Activated CD4-positive, alpha-beta T cell treated with anti-CD3 and anti-CD28 coated beads for 48 hours (primary cell): ENCODE measurements at places on chromosomes 5 and 9.

DNA sequence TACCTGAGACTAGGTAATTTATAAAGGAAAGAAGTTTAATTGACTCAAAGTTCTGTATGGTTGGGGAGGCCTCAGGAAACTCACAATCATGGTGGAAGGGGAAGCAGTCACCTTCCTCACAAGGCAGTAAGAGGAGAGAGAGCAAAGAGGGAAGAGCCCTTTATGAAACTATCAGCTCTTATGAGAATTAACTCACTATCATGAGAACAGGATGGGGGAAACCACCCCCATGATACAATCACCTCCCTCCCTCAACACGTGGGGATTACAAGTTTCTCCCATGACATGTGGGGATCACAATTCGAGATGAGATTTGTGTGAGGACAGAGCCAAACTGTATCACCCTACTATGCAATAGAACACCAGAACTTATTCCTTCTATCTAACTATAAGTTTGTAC lies 27.9 kb downstream of the CD274 start:
- DNase-seq, result peak; percentile 32

DNA sequence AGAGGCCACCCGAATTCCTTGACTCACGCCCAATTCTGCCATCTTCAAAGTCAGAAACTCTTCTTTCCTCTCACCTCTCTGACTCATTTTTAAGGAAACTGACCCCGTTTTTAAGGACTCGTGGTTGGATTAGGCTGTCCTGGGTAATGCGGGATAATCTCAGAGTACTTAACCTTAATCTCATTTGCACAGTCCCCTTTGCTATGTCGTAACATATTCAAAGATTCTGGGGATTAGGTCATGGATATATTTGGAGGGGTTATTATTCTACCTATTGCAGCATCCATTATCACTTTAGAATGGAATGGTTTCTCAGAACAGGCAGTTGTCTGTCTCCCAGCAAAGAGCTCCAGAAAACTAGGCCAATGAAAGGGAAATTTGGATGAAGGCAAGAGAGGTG lies 80.8 kb upstream of the IL12B start:
- DNase-seq, result no peak

- no peak for DNase-seq
Observed at GRCh38 chr9:91577633-91578061, 154.0 kb upstream of the NFIL3 start.

DNA sequence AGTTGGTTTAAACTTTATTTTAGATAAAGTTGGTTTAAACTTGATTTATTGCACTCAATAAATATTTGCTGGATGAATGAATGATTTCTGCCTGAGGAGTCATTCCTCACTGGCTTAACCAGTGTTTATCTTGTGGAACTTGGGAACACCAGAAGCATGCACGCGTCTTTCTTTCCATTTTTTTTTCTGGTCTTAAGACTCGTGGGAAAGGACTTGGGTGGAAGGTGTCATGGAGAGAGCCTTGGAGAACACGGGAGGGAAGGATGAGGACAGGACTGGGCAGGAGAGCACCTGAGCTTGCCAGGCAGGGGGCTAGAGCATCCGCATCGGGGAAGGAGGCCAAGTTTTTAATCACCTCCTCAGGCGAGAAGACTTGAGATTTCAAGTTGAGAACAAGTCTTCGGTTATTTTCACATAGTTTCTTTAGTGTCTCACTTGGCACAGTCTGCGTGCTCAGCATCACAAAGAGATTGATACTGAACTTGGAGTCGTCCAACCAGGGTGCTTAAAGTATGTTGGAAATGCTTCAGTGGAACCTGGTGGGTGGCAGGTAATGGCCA lies 144.2 kb downstream of the PDZD2 start:
- DNase-seq, result no peak

GRCh38 chr5:749101-749670 lies 35.3 kb downstream of the ZDHHC11B start:
- DNase-seq, result no peak
